ENCODE measurements at places on chromosomes 5 and 9. TPM values are rescaled to one million over a fixed set of nuclear protein-coding genes. Genes with fewer than 3 reads are reported as not detected.

GRM6 gene
- not detected for total RNA-seq

DNA sequence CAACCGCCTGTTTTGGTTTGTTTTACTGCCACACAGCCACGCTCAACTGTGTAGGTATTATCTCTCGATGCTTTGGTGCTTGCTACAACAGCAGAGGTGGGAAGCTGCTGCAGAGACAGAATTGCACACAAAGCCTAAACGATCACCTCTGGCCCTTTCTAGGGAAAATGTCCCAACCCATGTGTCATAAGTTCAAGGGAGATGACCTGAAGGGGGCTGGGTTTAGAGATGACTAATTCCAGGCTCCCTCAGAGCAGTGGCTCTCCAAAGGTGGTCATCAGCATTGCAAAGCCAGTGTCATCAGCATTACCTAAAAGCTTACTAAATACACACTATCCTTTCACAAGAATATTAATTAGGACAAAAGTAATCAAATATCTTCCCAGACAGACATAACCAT, 10.9 kb downstream of the ZNF622 start:
- no peak for DNase-seq

GRCh38 chr9:86454701-86455615, 100.7 kb upstream of the TUT7 start:
- DNase-seq: no peak

DNA sequence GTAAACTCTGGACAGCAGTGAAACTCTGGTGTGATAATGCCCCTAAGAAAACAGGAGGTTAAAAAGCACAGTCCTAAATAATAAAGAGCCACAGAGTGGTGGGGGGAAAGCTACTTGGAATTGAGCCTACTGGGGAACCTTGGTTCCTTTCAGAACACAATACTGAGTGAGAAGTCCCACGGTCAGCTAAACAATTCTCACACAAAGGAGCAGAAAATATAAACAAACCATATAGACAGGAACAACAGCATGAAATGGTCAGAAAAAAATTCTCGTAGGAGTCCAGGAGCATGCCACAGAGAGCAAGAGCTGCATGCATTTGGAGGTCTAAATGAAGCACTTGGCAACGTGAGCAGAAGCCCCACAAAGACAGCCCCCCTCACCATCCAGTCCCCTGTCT, 56.0 kb downstream of the TEK start:
- no peak for DNase-seq
